ENCODE measurements at places on chromosomes 1 and 21.

DNA sequence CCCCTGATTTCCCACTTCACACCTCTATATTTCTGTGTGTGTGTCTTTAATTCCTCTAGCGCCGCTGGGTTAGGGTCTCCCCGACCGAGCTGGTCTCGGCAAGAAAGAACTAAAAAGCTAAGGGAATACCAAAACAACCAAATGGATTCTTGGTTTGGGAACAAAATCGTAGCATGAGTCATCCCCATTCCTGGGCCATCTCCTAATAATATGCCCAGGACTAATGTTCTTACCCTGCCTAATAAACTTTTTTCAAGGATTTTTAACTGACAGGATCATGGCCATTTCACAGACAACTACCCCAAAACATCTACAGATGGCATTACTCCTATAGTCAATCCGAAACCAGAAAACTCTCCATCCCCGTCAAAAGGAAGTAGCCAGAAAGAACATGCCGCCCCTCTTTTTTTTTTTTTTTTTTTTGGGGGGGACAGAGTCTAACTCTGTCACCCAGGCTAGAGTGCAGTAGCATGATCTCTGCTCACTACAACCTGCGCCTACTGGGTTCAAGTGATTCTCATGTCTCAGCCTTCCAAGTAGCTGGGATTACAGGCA, 4.1 kb upstream of the HPDL start:
- DNase-seq, result no peak

GRCh38 chr1:26012864-26013263, 8.7 kb upstream of the EXTL1 start:
- no peak for DNase-seq

DNA sequence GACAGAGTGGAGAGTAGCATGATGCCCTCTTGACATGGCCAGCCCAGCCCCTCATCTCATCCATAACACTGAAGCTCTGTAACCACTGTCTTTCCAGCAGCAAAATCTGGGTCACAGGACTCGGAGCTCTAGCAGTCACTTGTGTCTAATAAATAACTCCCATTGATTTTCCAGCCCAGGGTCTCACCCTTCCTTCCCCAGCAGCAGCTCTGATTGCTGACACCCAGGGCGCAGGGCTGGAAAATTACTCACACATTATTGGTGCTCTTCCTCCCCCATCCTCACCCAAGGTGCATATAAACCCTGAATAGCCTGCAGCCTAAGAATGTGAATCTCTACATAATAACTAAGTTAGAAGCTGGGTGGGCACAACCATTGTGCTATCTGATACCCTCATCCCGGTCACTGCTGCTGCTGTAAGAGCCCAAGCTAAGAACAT, 21.1 kb upstream of the OR10J5 start:
- DNase-seq, result no peak

DNA sequence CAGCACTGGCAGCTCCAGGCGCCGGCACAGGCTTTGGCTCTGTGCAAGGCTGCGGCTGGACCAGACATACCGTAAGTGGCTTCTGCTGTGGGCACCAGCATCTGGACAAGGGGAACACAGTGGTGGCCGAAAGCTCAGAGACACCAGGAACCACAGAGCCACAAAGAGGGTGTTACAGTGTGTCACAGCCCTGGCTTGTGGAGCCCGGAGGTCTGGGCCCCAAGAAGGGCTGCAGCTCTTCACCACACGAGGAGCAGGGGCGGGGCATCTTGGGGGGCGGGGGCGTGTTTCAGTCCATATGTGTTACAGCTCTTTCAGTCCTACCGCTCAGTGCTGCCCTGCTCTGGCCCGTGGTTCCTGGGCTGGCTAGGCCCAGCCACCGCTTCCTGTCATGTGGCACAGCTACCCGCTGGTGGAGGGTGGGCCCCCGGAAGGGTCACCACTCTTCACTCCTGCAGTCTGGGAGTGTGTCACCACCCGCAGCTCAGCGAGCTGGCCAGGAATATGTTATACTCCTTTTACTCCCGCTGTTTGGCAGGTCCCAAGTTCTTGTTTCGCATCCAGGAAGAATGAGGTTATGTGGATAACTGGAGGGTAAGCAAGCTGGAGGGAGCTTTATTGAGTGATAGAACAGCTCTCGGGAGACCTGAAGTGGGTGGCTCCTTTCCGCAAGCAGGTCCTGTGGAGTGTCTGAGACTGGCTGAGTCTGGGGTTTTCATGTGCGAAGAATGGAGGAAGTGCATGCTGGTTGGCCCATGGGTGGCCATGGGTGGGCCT, 3.3 kb upstream of the LSM10 start:
- no peak for DNase-seq

DNA sequence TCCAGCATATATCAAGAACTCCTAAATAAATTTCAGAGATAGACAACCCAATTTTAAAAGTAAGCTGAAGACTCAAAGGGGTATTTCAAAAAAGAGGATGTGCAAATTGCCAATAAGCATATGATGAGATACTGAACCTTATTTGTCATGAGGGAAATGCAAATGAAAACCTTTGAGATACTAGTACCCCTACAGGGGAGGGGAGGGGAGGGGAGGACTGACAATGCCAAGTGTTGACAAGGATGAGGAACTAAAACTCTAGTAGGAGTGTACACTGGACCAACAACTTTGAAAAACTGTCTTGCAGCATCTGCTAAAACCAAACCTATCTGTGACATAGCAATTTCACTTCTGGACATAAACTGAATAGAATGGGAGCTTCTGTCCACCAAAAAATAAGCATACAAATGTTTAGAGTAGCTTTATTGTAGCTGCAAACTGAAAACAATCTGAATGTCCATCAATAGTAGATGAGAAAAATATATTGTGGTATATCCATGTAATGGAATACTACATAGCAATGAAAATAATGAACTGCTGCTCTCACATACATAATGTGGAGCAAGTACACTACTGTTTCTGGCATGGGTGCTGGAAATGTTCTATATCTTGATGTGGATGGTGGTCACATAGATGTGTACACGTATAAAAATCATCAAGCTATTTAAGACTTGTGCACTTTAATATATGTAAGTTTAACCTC, 57.2 kb downstream of the CDK18 start:
- no peak for DNase-seq

- DNase-seq, result no peak
Observed at GRCh38 chr1:20141466-20141865, 2.3 kb downstream of the PLA2G2F start.

GRCh38 chr1:14740016-14740415, 141.5 kb downstream of the KAZN start:
- no peak for DNase-seq

- DNase-seq, result no peak
Observed at GRCh38 chr21:38241029-38241740, 15.6 kb upstream of the KCNJ15 start.
